ENCODE measurements at places on chromosomes 3 and 15.
A peak's percentile ranks its signal among the peaks of the same experiment; 100 is the strongest.

DNA sequence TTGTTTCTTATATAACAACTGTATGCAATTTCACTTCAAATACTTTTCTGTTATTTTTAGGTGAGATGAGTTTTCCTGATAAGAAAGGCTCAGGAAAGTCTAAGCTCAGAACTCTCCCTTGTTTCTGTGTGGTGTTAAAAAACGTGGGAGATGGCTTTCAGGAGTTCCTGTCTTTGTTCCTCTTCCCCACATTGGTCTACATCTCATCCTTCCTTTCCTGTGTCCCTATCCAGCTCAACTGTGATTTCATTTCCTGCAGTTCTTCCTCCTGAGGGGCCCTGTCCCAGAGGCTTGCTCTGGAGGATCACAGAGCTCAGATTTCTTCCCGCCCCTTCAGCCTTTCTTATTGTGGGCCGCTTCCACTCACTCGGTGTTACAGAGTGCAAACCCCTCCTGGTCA lies 11.2 kb downstream of the SEC13 start:
- DNase-seq: no peak

DNA sequence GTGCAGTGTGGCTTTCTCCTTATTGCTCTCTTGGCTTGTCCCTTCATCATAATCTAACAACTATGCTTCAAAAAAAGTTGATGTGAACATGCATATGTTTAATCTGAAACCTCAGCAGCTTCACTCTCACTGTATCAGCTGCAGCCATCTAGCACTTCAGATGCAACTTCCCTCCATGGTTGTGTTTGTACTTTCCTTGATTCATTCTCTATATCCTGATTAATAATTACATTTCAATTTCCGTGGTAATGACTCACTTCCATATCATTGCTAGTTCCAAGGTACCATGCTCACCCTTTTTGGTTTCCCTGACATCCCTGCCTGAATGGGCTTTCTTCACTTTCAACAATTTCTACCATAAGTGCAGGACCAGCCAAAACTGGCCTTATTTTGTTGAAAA lies 51.2 kb downstream of the MDFIC2 start:
- no peak for DNase-seq

GRCh38 chr15:96331945-96332636 lies 1.6 kb downstream of the NR2F2 start:
- peak; percentile 4 for DNase-seq

DNA sequence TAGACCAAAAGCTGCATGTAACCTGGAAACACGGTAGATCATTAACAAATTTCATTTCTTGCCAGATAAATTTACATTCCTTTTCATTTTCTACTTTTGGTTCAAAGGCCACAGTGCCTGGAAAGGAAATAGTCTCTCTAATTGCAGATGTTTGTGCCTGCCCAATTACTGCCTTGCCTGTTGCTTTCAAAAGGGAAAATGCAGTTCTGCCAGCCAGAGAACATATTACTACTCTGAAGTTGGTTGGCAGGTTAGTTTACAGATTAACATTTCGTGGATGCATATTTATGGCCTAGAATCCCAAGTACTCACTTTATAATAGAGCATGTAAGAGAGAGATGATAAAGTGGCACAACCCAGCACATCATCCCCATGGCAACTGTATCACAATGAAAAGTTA lies 124.3 kb upstream of the LRRC3B start:
- DNase-seq: no peak

DNA sequence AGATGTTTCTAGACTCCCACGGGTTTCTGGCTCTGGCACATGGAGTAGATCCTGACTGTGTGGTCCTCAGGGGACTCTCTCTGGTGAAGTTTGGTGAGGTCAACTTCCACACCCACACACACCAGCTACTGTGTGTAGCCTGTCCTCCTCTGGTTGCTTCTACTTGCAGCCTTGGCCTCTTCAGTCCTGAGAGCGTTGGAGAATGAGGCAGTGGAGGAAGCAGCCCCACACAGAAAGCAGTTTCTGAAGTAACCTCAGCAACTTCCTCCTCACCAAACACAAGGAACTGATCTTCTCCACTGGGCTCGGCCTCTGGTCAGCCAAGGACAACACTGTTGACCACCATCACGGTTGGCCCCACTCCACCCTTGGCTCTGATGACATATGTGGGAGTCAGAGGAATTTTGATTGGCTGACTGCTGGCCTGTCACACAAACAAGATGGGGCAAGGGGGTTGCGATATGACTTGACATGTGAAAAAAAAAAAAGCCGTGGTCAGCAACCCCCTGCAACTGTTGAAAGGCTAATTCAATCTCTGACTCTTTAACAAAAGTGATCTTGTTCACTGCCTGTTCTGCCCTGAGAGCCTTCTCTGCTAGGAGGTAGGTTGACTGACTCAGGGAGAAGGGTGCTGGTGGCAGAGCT lies 19.6 kb downstream of the CD86 start:
- no peak for DNase-seq

DNA sequence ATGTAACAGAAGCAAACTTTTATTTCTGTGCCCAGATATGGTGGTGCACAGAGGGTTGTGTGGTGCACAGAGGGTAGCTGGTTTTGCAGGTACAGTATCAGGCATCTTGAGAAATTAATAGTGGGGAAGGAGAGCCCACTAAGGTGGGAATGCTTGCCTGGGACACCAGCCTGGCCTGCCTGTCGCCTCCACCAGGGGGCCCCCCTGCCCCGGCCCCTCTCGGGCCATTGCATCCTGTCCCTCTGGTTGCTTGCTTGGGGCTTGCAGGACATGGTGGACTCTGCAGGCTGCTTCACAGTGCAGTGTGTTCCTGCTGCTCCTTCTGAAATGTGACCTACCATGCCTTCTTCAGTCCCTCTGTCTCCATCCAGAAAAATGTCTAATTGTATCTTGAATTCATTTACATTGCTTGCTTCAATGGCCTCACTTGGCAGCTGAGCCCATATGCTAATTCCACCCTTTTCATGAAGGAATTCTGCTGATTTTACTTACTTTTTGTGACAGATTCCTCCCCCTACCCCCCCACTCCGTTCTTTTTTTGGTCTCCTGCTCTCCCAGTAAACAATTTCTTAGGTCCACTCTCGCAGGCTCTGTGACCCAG lies 73.6 kb downstream of the EEFSEC start:
- DNase-seq: no peak

- DNase-seq: no peak
Measured at GRCh38 chr3:155334914-155335723, 41.6 kb upstream of the STRIT1 start.

DNA sequence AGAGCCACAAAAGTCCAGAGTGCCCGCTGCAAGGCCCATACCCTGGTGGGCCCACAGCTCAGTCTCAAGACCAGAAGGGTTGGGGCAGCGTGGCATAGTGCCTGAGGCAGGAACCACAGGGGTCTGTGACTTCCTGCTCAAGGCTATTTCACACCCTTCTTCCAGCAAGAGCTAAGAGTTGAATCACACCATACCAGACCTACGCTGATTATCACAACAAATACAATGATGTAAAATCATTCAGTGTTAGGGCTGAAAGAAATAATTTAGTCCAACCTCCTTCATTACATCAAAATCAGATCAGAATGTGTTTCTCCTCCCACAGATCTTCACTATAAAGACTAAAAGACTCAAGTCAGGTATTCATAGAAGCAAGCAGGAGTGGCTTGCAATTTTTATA lies 27.8 kb upstream of the ST8SIA2 start:
- no peak for DNase-seq
